ENCODE measurements at places on chromosomes 7 and 10. TPM values are rescaled to one million over a fixed set of nuclear protein-coding genes. Genes with fewer than 3 reads are reported as not detected.

PON1 gene
- not detected for polyA plus RNA-seq

TUBAL3 gene
- not detected for polyA plus RNA-seq

PLXNA4 gene
- 3.0 TPM for polyA plus RNA-seq

LDB3 gene
- 0.48 TPM for polyA plus RNA-seq

SPDYE8 gene
- polyA plus RNA-seq, result not detected

VSTM2A gene
- not detected for polyA plus RNA-seq

DEPP1 gene
- polyA plus RNA-seq, result 5.3 TPM

MINDY4 gene
- 1.8 TPM for polyA plus RNA-seq

SH2D4B gene
- not detected for polyA plus RNA-seq

NANOS1 gene
- 0.86 TPM for polyA plus RNA-seq

PLXDC2 gene
- polyA plus RNA-seq, result 2.5 TPM

OR2A1 gene
- not detected for polyA plus RNA-seq

ANKRD30A gene
- not detected for polyA plus RNA-seq

NUDT13 gene
- polyA plus RNA-seq, result 6.0 TPM

ZNF804B gene
- not detected for polyA plus RNA-seq
